ENCODE measurements at places on chromosomes 2 and 18.

- no peak for DNase-seq
These were observed 13.8 kb upstream of the SERTAD2 start for GRCh38 chr2:64667535-64667934.

- DNase-seq, result no peak
These were observed 7.2 kb downstream of the AGAP1 start for GRCh38 chr2:235500761-235501672.

DNA sequence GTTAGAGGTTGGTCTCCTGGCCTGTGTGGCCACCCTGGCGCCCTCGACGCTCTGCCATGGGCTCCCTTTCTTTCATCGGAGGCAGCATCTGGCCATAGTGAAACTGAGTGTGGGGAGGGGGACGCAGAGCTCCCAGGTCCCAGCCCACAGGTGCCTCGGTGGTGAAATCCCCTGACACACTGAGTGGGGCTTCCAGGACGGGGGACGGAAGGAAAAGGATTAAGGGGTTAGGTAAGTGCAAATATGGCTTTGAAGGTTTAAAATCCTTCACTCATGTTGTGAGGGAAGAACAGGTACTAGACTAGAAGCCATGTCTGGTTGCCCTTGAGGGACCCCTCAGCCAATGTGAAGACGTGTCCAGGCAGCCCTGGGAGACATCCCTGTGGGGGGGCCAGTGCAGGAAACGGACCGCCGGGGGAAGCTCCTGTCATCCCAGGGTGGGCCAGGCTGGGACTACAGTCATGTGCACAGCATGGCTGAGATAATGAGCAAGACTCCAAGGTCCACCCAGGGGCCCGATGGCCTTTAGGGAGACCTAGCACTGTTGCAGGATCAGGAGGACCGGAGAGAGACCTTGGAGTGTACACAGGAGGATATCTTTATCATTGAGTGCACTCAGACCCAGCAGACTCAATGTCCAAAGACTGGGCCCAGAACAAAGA, 36.3 kb downstream of the RTP5 start:
- DNase-seq, result no peak

DNA sequence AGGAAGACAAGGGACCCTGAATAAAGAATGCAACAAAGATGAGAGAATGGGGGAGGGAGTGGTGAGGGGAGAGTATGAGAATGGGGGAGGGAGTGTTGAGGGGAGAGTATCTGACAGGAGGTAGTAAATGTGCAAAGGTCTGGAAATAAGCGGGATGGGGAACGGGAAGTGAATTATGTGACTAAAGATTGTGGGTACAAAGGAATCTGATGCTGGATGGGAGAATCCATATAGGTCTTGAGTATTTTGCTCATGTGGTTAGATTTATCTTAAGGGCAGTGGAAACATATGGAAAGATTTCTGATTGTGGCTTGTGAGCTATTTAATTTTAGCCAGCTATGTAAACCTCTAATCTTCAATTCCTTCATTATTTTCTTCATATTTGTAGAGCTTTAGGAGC, 593.4 kb downstream of the DCC start:
- DNase-seq, result no peak

- DNase-seq, result no peak
These were observed 20.6 kb downstream of the TRIB2 start for GRCh38 chr2:12737297-12737696.

DNA sequence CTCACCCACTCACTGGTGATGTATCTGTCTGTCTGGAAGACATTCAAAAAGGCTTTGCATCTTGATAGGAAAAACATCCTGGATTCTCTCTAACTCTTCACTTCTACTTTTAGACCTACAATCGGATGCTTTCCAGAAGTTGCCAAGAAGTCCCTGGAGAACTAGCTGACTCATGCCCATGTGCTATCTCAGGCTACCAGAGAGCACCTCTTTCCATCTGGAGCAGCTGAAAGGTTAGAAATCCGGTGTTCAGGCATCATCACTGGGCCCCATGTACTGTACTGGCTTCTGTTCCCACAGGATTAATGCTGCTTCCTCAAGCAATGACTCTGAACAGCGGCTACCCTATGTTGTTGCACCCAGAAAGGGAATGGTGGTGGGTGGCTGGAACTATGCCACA, 259.0 kb downstream of the NBAS start:
- no peak for DNase-seq

- no peak for DNase-seq
These were observed 289.9 kb downstream of the LRRTM1 start for GRCh38 chr2:80014637-80015036.

GRCh38 chr2:47708801-47709499, 74.0 kb upstream of the MSH6 start:
- peak; percentile 52 for DNase-seq

DNA sequence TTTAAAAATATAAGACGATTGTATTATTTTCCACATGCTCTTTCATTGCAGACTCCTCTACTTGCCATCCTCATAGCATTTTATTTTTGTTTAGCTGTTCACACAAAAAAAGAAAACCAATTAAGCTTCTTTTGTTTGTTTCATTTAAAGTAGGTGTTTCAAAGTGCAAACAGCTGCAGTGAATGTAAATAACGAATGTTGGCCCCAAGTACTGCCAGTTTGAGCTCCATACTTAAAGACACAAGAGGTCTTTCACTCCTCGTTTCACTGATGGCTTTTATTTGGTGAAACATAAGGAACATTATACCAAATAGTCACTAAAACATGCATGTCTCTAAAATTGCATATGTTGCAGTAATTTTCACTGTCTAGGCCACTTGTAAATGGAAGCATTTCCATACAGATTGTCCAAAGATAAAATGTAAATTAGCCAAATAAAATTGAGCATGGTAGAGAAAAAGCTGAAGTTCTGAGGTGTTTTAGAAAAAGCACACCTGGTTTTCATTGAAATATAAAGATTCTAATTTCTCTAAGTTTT, 253.4 kb downstream of the TMX3 start:
- DNase-seq, result no peak

GRCh38 chr2:72210470-72210869, 62.8 kb upstream of the CYP26B1 start:
- no peak for DNase-seq

DNA sequence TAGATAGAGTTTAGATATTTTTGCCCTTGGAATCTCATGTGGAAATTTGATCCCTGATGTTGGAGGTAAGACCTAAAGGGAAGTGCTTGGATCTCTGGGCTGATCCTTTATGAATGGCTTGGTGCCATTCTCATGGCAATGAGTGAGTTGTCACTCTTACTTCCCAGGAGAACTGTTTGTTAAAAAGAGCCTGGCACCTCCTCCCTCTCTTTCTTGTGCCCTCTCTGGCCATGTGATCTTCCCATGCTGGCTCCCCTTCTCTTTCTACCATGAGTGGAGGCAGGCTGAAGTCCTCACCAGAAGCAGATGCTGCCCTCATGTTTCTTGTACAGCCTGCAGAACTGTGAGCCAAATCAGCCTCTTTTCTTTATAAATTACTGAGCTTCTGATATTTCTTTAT, 276.9 kb downstream of the ZNF804A start:
- DNase-seq, result no peak

DNA sequence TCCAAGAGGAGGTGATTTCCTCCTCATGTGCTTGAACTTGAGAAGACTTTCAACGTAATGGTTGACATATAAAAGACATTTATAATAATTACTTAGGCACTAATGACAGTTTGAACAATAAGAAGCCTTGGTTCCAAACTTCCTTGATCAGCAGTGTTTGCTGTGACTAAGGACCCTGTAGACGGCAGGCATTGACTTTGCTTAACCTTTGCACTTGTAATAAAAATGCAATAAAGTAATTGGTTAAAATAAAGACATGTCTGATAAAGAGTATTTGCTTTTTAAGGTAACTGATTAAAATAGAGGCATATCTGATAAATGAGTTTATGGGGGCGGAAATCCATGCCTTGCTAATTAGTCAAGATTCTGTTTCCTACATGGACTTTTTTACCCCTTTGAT, 82.2 kb upstream of the ST8SIA3 start:
- no peak for DNase-seq

- DNase-seq, result no peak
These were observed 107.3 kb upstream of the FZD5 start for GRCh38 chr2:207876842-207877535.

- no peak for DNase-seq
These were observed 111.4 kb downstream of the NFATC1 start for GRCh38 chr18:79507076-79507545.

DNA sequence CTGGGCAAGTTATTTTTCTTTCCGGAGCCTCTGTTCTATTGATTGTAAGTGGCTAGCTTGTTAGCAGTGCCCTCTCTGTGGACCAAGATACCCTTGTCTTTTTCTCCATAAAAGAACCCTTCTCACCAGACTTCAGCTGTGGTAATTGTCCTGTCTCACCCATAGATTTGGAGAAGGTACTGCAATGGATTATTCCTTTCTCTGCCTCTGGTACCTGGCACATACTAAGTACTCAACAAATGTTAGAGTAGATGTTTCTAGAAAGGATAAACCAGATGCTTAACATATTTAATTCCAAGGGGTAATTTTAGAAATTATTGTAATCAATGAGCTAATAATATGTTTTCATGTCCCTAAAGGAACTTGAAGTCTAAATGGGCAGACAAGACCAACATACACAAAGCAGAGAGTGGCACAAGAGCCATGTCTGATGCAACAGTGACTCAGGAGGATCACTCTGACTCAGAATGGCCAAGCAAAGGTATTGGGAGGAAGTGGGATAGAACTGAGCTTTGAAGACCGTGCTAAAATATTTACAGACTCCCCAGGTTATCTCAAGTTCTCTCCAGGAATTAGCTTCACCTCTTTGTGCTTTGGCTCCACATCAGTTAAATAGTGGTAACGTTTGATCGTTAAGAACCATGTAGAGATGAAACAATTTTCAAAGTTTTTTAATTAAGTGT, 129.7 kb upstream of the OSR1 start:
- DNase-seq, result peak; percentile 25

DNA sequence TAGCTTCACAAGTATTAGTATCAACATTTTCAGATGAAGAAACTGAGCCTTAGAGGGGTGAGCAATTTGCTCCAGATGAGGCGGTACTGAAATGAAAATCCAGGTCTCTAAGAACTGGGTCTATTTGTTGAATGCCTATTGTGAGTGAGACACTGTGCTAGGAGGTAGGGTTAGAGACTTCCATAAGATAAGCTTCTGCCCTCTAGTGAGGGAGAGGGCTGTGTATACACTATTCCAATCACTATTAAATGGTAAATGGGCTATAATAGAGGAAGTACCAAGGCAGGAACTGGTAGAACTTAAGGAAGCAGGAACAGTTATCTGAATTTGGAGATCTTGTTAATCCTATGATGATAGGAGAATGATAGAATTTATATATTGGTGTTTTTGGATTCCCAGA, 23.6 kb upstream of the GLS start:
- DNase-seq, result no peak

- peak; percentile 51 for DNase-seq
These were observed 31.9 kb downstream of the NRP2 start for GRCh38 chr2:205714058-205714776.

DNA sequence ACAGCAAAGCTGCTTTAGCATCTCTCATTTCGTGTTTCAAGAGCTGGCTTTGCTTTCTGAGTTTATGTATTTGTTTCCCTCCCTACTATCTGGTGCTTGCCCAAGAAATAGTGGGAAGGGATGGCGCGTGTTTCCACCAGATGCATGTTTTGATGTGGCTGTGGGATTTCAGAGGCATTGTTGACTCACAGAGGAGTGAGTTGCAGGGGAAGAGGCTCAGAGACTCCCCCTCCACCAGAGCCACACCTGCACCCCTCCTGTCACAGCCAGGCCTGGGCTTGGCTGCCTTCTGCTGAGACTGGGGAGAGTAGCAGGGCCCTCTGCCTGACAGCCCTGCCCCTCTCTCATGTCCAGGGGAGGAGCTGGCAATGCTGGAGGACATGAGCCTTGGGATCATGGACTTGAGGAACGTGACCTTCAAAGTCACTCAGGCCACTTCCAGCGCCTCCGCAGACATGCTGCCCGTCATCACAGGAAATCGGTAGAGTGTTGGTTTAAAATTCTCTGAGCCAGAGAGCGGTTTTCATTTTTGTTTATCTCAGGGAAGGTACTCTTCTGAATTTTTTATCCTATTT, 42.9 kb downstream of the COA5 start:
- DNase-seq, result no peak

- DNase-seq, result no peak
These were observed 1579.4 kb upstream of the TMEFF2 start for GRCh38 chr2:193774166-193774565.

DNA sequence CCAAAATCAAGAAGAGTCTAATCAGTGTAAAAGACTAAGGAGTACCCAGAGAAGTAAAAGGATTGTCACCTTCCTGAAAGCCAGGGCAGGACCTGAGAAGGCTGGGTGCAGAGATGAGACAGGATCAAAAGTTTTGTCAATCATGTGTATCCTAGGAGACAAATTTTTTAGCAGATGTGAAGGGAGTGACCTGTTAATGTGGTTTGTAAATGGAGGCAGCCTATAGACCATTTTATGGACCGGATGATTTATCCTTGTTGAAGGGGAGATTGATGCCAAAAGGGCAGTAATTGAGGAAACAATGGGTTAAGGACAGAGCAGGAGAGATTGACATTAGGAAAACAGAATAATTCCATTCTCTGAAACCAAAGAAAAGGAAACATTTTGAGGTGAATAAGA, 813 bp downstream of the NDC80 start:
- peak; percentile 13 for DNase-seq

Data from GM06990 (cell line).